Large intestine (tissue), 12 donors: ENCODE measurements at places on chromosomes 5 and 9. TPM values are rescaled to one million over a fixed set of nuclear protein-coding genes. Genes with fewer than 3 reads are reported as not detected.

GRCh38 chr9:89254773-89255125 is 56.2 kb upstream of the CKS2 start:
- no peaks in the 10 kb centered on the region for H3K4me1 ChIP-seq
- no peak for DNase-seq
- H3K27me3 ChIP-seq: no peaks in the 10 kb centered on the region
- no peaks in the 10 kb centered on the region for H3K36me3 ChIP-seq
- H3K4me3 ChIP-seq: no peak overlapping the region
- H3K27ac ChIP-seq: no peak overlapping the region

SOX30 gene
- polyA plus RNA-seq: 1.0 TPM

DNA sequence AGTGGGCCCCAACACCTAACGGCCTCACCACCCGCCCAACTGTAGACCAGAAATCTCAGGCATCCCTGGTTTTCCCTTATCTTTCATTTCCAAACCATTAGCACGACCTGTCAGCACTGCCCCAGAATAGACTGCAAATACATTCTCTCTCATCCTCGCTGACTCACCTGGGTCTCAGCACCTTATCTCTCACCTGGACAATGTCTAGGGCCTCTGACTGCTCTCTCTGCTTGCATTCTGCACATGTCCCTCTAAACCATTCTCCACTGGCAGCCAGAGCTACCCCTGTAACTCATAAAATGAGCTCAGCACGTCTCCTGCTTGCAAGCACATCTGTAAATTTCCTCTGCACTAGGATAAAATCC is 12.7 kb downstream of the CKMT2 start:
- no peak overlapping the region for H3K27ac ChIP-seq
- peaks cover 3% of the 10 kb centered on the region for H3K36me3 ChIP-seq
- no peak overlapping the region for H3K4me3 ChIP-seq
- no peaks in the 10 kb centered on the region for H3K27me3 ChIP-seq

- H3K4me3 ChIP-seq: no peak overlapping the region
- no peak overlapping the region for H3K27ac ChIP-seq
- no peaks in the 10 kb centered on the region for H3K4me1 ChIP-seq
- no peak for DNase-seq
- peaks cover 2% of the 10 kb centered on the region for H3K27me3 ChIP-seq
These were observed 170.4 kb downstream of the ZDHHC21 start for GRCh38 chr9:14522627-14523379.

DNA sequence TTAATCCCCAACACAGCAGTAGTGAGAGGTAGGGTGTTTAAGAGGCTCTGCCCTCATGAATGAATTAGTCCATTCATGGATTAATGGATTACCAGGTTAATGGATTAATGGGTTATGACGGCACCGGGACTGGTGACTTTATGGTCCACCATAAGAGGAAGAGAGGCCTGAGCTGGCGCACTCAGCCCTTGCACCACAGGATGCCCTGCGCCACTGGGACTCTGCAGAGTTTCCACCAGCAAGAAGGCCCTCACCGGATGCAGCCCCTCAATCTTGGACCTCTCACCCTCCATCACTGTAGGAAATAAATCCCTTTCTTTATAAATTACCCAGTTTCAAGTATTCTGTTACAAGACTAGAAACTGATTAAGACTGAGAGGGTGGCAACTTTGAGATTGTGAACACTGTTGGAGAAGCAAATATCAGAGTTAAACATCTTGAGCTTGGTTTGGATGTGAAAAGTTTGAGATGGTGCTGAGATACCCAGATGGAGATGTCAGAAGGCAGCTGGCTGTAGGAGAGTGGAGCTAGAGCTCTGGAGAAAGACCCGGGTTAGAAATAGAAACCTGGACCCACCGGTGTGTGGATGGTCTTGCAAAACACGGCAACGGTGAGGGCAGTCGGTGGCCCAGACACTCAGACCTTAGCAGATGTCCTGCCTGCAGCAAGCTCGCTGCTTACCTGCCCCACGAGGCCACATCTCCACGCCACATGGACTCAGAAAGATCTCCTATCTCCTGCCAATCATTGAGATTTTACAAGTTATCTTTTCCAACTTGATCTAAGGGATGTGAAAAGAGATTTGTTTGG is 98.8 kb downstream of the HSD17B3 start:
- DNase-seq: no peak
- no peaks in the 10 kb centered on the region for H3K36me3 ChIP-seq
- no peak overlapping the region for H3K4me3 ChIP-seq
- no peaks in the 10 kb centered on the region for H3K4me1 ChIP-seq
